ENCODE measurements at places on chromosomes 7 and 10.
A peak's percentile ranks its signal among the peaks of the same experiment; 100 is the strongest.

DNA sequence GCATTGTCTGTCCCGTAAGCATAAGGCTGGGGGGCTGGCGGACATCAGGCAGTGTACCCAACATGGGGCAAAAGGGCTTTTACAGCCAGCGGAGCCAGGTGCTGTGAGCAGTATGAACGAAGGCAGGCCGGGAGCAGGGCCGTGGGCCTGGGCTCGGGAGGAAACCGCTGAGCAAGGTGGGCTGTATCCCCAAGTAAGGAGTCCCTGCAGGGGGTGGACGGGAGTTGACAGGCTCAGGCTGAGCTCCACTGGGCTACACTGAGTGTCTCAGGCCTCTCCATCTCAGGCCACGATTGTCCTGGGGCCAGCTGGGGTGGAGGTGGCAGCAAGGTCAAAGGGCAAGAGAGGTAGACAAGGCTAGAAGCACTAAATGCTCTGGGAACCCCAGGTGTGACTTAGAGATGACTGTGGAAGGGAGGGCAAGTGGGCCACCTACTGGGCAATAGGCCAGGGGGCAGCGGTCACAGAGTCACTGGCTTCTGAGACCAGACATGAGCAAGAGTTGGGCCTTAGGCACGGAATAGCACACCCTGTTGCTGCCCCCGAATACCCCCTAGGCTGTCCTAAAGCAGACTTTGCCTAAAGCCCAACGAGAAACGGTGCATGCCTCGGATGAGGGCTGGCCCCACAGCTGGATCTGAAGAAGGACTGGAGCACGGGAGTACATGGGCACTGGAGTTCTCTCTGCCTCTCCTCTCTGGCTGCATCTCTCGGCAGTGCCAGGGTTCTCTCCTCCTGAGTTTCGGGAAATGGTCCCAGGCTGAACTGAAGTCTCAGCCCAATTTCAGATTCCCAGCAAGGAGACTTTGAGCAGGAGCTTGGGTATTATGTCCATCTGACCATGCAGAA, 10.8 kb upstream of the RAMP3 start:
- no peak for DNase-seq

- DNase-seq: no peak
Measured at GRCh38 chr10:62540389-62540788, 166.2 kb downstream of the ZNF365 start.

- DNase-seq: no peak
Measured at GRCh38 chr7:79055722-79056415, 397.6 kb downstream of the MAGI2 start.

DNA sequence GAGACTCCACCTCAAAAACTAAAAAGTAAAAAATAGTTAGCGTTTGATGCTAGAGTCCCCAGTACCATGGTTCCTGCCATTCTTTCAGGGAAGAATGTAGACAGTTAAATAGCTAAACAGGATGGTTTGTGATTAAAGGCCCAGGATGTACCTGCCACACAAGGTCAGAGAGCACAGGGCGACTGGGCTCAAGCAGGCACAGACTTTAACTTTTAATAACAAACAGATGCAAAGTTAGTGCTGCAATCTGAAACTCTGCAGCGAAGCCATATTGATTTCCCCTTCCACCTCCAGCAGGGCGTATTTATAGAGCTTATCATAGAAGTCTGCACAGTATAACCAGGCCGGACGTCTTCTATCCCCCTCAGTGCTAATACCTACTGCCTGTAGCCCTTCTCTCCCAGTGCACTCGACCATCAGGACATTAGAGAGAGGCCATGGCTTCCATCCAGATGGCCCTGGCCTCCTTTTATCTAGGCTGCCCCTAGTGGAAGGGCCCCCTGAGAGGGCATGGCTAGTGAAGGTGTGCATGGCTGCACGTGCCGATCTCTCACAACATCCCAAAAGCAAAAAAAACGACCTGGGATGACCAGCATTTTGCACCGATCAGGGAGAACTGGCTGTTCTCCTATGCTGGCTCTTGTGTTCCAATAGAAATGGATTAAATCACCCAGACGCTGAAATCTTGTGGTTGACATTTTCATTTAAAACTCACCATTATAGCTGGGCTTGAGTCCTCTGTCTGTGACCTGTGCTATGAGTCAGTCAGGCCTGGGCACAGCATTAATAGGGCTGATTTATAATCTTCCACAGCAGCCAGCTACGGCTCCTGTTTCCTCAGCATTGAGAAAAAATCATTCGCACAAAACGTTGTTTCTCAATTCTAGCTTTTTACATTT, 7.6 kb upstream of the BAG3 start:
- no peak for DNase-seq

GRCh38 chr7:132461032-132461592, 115.2 kb downstream of the PLXNA4 start:
- no peak for DNase-seq

DNA sequence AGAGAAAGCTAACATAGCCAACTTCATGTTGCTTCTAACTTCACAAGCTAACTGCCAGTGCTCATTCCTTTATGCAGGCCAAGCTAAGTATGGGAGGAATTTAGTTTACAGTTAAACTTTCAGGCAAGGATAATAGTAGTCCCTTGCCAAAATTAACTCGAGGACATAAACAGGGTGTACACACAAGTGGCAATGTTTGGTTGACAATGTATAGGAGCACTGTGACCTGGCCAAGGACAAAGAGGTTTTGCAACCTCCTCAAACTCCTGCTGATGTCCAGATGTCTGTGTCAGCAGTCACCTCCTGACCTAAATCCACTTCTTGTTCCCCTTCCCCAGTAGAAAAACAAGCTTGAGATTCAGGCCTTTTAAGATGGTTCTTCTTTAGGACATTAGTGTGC, 494.6 kb upstream of the KLF6 start:
- DNase-seq: no peak

- peak; percentile 65 for DNase-seq
Measured at GRCh38 chr7:75727881-75728593, 10.7 kb downstream of the HIP1 start.

GRCh38 chr7:48551652-48552051, 372.7 kb upstream of the CDC14C start:
- no peak for DNase-seq

- peak; percentile 50 for DNase-seq
Measured at GRCh38 chr10:32377458-32378259, 30.7 kb upstream of the EPC1 start.

GRCh38 chr7:108062250-108063014, 59.5 kb upstream of the LAMB1 start:
- DNase-seq: no peak

DNA sequence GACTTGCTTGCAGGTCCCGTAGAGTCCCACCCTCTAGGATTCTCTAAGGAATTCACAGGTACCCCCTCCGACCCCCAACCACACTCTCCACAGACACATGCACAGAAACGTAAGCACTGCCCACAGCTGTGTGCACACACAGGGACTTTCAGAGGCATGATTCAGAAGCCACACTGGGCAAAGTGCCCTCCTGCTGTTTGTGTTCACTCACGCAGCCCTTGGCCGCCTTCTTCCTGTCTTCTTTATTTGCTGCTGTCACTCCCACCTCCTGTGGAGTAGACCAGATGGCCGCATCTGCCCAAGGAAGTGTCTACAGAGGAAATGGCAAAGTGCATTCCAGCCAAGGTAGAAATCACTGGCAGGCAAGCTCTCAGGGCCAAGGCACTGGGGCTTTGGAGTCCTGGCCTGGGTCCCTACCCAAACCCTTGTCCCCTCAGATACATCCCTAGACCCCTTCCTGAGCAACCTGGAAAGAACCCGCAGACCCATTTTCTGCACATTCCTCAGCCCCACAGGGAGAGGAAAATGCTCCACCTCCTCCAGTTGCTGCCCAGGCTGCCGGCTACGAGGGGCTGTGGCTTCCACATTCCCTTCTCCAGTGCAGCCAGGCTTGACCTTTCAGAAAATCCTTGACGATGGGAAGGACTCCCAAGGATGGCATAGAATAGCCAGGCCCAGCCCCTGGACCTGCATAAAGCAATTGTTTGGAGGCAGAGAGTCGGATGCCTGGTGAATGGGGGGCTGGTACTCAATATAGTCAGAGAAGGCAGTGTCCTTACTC, 21.6 kb upstream of the GIMAP8 start:
- DNase-seq: peak; percentile 38

GRCh38 chr7:33516568-33516967, 387.2 kb downstream of the BBS9 start:
- no peak for DNase-seq

DNA sequence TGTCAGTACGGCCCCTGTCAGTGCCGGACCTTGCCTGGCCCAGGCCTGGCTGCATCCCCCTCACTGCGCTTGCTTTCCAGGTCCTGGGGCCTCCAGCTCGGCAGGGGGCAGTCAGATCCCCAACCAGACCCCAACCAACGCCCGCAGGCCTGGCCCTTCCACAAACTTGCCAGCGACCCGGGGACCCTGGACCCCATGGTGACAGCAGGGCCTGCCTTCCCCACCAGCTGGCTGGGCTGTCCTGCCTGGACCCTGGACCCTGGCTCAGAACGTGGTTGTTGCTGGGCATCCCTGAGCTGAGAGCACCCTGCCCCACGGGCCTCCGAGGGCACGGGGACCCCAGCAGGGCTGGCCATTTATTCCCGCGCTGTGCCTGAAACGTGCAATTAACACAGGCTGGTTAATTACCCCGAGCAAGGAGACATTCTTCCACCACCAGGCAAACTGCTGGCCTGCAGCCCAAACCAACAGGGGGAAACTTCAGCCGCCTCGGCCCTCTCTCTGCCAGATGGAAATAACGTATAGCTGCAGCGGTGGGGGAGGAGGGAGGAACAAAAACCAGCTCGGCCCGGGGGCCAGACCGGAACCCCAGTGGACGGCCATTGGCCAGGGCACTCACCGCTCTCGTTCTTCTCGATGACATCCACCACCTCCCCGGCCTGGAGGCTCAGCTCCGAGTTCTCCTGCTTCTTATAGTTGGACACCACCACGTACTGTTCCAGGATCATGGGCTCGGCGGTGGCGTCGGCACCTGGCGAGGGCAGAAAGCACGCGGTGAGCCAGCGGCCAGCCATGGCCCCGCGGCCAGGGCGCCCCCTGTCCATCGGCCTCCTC, 167.1 kb downstream of the NEURL1 start:
- no peak for DNase-seq

GRCh38 chr10:43068471-43069210, 8.2 kb upstream of the RET start:
- DNase-seq: no peak

- no peak for DNase-seq
Measured at GRCh38 chr10:106474876-106475275, 689.6 kb downstream of the SORCS1 start.

DNA sequence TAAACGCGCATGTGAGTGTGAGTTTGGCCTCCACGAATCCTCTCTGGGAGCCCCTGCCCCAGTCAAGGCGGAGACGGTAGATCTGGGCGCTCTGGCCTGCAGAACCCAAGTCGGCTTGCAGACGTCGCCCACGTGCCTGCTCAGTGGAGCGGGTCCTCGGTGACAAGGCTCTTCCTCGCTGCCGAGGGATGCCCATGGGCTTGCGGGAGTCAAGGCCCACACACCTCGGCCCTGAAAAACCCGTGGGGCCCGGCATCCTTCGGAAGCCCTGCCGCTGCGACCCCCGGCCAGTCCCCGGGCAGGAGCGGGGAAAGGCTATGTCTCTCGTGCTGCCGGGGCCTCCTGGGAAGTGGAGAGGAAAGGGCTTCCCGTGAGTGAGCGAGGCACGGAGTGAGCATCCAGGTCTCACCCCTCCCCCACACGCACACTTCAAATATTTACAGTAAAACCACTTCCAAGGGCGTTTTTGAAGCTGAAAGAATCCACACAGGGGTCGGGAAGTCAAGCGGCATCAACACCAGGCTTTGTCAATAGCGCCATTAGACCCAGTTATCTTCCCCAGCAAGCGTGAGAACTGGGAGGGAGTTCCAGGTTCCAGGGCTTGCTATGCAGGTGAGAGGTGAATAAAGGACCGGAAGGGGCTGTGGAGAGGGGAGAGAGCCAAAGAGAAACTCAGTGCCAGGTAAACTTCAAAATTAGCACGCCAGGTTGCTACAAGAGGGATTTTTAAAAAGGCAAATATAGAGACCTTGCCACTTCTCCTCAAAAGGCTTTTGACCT, 1.1 kb upstream of the MNX1 start:
- no peak for DNase-seq

DNA sequence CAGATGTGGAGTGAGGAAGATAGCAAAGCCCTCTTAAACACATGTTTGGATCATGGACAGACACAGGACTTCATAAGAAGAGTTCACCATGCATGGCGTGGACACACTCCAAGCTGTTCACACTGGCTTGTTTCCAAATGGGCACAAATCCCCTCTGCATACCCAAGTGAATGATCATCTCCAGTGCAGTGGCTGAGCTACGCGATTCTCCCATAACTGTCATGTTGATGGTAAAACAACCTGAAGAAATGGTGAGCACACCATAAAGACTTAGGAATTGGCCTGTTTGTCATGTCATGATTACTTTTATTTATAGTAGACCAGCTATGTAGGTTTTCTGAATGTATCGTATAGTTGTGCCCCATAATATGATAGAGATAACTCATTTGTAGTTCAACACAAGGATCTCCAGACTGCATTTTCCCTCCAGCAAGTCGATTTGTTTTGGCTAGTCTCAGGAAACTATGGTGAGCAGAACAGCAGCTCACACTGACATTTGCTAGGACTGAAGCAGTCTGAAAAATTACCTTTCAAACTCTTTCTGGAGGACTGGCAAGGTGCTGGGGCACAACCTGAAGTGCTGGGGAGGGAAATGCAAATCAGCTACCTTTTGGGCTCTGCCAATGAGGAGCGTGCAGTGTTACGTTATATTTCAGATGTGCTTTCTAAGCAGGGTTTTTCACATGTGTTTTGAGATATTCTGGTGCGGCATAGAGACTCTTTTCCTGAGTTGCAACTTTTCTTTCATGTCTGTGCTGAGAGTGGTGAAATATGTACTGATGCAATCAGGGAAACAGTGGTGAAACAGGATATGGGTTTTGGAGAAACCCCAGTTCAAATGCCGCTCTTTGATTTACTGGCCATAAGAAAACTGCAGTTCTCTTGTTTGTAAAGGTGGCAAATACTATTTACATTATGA, 629.6 kb upstream of the DPP6 start:
- no peak for DNase-seq

GRCh38 chr10:72593963-72594362, 31.9 kb downstream of the MICU1 start:
- no peak for DNase-seq

DNA sequence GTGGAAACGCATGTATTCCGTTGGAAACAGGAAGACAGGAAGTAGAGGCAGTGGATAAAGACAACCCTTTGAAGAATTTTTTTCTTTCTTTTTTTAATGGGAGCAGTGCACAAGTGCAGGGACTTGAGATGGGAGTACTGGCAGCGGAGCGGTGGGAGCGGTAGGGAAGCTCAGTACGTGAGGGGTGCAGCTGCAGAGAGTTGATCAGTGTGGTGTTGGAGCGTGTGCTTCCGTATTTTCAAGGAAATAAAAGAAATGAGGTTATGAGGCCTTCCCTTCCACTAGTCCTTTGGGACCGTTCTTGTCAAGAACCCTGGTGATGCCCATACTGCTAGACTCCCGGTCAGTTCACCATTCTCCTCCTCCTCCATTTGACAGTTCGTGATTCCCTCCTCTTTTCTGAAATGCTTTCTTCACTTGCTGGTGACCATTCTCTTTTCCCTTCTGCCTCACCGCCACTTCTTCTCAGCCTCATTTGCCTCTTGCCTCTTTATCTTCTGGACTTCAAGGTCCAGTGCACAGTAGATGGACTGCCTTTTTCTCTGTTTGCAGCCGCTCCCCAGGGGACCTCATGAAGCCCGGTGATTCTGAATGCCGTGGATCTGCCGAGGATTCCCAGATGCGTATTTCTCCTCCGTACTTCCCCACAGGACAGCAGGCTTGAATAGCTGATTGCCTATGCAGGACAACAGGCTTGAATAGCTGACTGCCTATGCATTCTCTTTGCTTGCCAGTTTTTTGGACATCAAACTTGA, 39.1 kb upstream of the TMEM236 start:
- no peak for DNase-seq

Data from activated CD4-positive, alpha-beta memory T cell treated with anti-CD3 and anti-CD28 coated beads, Interleukin-2, amount 10 ng/mL, durations not matched to agents 7 days and 5 days (primary cell).